Stimulated activated CD8-positive, alpha-beta memory T cell treated with anti-CD3 and anti-CD28 coated beads, Interleukin-4, amount 100 ng/mL, for 4 hours (primary cell): ENCODE measurements at places on chromosomes 3 and 15.

- DNase-seq, result no peak
These were observed 74.1 kb downstream of the ZNF280D start for GRCh38 chr15:56659197-56659596.

GRCh38 chr3:49476563-49476962 lies 6.5 kb downstream of the DAG1 start:
- no peak for DNase-seq

DNA sequence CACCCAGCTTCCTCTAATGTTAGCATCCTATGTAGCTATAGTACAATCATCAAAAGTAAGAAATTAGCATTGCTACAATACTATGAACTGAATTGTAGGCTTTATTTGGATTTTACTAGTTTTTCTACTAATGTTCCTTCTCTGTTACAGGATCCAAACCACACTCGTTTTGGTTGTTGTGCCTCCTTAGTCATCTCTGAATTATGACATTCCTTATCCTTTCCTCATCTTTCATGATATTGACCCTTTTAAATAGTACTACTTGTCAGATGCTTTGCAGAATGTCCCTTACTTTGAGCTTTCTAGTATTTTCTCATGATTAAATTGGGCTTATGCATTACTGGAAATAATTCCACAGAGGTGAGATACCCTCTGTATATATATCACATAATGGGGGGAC lies 265.4 kb downstream of the VPS13C start:
- no peak for DNase-seq

DNA sequence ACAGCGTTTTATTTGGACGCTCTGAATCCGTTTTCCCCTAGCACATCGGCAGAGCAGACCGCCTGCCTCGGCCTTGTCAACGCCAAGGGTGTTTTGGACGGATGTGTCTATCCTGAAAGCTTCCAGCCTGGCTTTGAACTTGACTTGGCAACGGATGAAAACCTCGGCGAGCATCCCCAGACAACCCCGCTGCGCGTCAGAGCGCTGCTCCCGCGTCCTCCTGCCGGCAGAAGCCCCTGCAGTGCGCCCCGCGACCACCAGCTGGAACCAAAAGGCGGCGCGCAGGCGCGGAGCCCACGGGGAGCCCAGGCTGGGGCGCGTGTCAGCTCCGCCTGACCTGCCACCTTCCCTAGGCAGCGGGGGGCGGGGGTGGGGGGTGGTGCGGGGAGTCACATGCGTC lies 26.2 kb upstream of the ARL8B start:
- DNase-seq, result no peak

- DNase-seq, result no peak
These were observed 107.4 kb downstream of the ADAMTS17 start for GRCh38 chr15:100234158-100235029.

DNA sequence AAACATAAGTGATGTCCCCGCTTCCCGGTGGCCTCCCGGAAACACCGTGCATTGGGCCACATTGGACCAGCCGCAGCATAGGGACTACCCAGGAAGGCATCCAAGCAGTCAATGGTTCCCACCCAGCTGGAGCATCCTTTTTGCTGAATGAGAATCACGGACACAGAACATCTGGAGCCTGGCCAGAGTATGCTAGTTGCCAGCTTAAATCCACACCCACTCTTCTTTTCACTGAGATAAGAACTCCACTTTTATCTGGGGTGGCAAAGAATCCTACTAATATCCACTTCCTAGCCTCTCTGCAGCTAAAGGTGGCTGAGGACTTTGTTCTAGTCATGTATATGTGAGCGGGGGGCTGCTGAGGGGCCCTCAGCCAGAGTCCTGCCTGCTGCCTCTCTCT lies 95.2 kb upstream of the PLXNA1 start:
- no peak for DNase-seq

DNA sequence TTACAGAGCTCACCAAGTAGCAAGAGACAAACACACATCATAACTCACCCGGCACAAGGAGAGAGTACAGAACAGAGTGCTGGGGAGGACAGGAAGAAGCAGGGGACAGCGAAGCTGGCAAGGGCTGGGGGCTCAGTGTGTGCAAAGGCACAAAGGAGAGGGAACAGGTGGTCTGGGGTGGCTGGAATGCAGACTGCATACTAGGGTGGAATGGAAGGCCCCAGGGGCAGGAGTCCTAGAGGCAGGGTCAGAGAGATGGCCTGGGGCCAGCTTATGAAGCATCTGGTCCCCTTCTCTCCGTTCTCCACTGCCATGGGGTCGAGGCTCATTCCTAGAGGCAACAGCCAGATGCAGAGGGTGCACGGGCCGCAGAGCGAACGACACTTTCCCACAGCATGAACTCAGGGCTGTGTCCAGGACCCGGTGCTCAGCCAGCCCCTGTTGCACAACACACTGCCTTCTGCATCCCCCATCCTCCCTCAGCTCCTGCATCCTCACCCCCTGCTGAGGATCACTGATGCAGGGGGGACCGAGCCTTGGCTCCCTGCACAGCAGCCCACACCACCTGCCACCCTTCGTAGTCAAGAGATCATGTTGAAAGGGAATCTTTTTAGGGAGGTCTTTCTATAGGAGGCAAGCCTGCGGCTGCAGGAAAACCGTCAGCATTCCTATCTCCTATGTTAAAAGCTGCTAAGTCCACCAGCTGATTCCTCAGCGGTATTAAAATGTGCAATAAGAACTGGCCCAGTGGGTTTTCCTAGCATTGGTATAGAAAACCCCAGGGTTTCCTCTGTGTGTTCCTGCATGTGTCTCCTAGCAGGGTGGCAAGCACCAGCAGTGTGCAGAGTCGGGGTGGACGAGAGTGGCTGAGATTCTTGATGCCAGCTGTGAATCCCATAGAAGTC lies 293.5 kb downstream of the UACA start:
- DNase-seq, result no peak

DNA sequence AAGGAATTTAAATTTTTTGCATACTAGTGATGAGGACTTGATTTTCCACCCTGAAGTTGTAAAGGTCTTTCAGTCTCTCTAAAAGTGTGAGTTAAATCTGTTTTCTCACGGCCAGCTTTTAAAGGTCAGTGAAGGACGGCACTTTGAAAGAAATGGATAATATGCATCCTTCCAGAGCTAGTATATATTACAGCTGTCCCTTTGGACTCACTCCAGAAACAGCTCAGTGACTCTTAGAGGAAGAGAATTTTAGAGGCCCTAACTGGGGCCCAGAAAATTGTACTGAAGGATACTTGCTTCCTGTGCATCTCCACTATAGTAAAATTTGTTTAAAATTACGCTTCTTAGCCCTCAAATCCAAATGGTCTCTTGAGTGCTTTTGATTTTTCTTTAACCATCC lies 41.6 kb downstream of the PIK3CA start:
- DNase-seq, result no peak

GRCh38 chr3:46334741-46335478 lies 19.0 kb upstream of the CCR2 start:
- no peak for DNase-seq

DNA sequence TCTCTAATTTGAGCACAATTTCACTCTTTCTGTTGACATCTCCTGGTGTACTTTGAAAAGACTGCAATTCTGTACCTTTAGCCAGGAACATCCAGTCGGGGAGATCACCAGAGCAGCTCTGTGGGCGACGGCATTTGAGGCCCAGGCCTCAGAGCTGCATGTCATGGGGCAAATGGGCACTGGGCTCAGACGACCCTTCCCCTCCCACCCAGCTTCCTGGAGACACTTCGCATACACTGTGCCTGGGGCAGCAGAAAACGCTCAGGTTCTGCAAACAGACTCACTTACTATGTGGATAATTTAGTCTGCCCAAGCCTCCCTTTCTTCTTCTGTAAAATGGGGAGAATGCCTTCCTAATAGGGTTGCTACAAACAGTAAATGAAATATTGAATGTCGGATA lies 96.9 kb downstream of the HMG20A start:
- no peak for DNase-seq
